ENCODE measurements at places on chromosomes 1 and 21.

DNA sequence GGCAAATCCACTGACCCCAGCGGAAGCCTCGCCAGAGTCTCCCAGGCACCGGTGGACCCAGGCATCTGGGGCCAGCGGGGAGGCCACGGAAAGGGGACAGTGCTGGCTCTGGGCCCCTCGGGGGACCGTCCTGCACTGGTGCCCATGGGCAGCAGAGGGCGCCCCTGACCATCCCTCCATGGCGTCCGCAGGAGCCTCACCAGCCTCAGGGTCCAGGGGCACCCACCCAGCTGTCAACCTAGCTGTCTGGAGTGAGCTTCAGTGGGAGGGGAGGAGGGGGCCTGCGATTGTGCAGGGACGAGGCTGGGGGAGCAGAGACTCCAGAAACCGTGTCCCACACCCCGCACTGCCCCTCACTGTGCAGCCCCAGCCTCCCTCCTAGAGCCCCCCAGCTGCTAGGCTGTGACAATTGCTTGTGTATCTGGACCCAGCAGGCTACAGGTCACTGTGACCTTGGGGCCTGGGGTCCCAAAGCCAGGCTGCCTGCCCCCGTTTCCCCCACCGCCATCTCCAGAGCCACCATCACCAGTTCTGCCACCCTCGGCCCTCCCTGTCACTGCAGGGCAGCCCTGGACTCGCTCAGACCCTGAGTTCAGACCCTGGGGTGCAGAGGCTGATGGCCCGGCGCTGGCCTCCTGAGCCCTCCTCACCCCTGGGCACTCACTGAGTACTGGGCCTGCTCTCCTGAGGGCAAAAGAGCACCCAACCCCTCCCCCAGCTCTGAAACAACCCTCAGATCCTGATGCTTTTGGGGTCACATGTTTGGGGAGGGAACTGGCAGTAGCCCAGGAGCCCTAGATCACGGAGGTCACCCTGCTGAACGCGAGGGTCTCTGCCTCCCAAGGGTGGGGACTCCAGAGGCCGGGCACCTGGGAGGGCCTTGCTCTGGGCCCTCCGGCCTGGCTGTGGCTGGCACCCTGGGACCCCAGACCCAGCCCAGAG is 10.6 kb upstream of the COL6A1 start:
- no peak for DNase-seq

- DNase-seq: no peak
Observed at GRCh38 chr1:150807249-150808023, 624 bp downstream of the CTSK start.

GRCh38 chr1:70405780-70406416 is 5.2 kb upstream of the CTH start:
- DNase-seq: no peak

DNA sequence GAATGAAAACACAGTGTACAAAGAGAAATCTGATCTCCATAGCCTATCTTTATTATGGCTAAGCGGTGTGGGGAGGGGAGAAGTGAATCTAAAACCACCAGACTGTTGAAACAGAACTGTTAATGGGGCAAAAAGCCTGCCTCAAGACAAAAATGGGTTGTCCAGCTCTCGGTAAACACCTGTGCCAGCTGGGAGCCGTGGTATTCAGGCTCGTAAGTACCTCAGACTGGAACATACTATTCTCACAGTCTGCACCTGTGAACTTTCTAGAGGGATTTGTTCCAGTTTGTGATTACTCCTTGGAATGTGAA is 42.7 kb upstream of the ATP1A1 start:
- no peak for DNase-seq

GRCh38 chr1:3625151-3625907 is 514 bp downstream of the TPRG1L start:
- DNase-seq: no peak

GRCh38 chr21:36388096-36388495 is 2.9 kb downstream of the CHAF1B start:
- no peak for DNase-seq

DNA sequence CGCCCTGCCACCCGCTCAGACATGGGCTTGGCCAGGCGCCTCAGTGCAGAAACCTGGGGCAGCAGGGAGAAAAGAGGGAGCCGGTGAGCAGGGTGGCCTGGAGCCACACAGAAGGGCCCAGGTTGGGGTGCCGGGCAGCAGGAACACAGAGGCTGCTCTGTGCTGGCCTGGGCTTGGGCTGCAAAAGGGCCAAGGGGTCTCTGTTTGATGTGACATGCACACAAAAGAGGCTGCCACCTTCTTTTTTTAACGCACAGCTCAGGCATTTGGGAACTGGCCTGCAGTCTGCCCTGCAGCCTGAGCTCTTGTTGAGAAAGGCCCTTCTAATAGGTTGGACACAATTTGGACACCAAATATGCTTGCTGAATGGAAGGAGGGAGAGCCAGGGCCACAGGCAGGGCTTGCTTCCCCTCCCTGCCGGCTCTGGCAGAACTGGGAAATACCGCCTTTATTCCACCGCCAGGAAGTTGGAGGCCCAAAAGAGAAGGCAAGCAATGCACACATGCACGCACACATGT is 32.4 kb downstream of the KIF21B start:
- DNase-seq: no peak

- DNase-seq: peak; percentile 40
Observed at GRCh38 chr21:44375281-44375651, 21.8 kb downstream of the TRPM2 start.

GRCh38 chr1:243623841-243624240 is 226.2 kb downstream of the AKT3 start:
- DNase-seq: no peak

DNA sequence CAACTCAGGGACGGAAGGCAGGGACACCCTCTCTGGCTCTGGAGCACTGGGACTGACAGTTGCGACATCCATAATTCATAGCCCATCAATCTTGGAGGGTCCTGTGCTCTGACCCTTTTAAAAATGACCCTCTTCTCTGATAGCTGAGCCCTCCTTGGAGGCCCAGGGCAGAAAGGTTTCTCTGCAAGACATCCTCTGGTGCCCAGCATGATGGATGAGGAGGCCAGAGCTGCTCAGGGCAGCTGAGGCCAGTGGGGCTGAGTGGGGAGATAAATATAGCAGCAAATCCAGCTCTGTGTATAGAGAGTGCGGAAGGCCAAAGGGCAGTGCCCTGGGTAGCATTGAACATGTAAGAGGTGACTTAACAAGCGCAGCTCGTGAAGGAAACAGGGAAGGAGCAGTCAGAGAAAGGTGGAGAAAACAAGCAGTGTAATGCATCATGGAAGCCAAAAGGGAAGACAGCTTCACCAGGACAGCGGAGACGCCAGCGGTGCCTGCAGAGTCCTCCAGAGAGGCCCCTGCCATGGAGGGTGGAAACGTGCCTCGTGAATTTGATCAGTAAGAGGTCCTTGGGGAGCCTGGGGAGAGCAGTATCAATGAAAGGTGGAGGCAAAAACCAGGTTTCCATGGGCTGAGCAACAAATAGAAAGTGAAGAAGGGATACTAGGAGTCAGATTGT is 50.4 kb upstream of the FMOD start:
- DNase-seq: no peak

- DNase-seq: no peak
Observed at GRCh38 chr1:11782127-11782708, 20.2 kb downstream of the C1orf167 start.

DNA sequence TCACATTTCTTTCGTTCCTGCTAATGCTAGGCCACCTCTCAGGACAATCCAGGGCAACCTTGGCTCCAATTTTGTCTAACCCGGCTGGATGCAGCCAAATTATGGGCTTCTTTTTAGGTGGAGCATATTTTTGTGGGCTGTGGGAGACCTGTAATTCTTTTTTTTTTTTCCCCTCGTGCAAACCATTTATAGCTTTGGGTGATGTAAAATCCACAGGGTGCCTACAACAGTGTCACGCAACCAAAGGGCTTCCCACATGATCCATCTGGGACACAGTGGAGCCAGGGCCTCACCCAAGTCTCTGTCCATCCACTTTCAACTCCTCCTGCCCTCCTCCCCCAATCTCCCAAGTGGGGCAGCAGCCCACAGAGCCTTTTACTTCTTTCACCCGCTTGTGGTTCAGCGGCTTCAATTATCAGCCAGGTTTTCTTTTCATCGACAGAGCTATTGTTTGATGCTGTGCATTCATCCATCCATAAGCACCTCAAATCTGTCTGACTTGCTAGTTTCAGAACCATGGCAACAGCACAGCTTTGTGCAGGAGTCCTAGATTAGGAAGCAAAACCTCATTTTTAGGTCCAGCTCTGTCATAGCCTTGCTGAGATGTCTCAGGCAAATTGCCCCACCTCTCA is 10.0 kb upstream of the OVAAL start:
- DNase-seq: no peak

GRCh38 chr1:8970870-8971337 is 25.2 kb downstream of the CA6 start:
- no peak for DNase-seq

GRCh38 chr1:108537976-108538375 is 21.9 kb upstream of the EEIG2 start:
- DNase-seq: no peak

DNA sequence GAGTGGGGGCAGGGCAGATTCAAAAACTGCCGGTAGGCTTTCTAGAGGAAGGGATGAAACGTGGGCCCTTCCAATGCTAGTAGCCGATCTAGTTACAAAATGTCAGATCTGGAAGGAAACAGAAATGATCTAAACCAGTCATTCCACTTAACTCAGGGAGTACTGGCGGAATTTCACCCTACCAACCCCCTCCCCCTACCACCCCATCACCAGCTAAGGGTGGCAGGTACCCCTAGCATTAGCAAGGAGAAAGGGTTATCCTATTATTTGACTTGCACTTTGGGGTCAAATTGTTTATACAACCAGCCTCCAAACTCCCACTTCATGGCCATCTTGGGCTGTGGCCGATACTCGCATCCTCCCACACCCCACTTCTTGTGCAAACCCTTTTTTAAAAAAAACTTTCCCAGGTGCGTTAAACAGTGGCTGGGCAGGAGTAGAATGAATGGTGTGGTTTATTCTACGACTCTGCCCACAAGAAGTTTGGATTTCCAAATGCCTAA is 644 bp upstream of the MRPL24 start:
- DNase-seq: no peak

DNA sequence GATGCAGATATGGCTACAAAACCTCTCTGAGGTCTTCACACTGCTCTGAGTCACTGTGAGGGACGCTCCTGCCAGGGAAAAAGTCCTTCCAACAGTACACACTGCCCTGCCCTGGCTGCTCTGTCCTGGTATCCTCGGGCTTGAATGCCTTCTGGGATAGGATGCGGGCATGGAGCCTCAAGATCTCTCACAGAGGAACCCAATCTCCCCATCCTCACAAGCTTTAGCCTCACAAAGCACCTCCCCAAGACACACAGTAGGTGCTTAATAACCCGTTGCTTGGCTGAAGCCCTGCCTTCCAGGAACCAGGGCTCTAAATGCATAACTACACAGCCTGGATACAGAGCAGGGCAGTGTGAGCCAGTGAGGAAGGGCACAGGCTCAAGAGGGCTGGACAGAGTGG is 9.2 kb downstream of the RAP1GAP start:
- DNase-seq: no peak

DNA sequence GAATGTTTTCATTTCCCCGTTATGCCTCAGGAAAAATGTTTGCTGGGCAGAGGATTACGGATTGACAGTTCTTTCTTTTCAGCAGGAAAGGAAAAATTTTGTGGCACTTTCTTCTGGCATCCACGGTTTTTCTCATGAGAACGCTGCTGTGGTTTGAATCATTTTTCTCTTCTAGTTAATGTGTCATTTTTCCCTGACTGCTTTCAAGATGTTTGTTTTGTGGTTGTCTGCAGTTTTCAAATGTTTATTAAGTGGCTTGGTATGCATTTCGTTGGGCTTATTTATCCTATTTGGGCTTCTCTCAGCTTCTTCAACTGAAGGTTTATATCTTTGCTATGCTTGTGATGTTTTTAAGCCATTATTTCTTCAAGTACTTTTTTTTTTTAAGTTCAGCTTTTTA is 359.0 kb downstream of the RGS7 start:
- DNase-seq: no peak

DNA sequence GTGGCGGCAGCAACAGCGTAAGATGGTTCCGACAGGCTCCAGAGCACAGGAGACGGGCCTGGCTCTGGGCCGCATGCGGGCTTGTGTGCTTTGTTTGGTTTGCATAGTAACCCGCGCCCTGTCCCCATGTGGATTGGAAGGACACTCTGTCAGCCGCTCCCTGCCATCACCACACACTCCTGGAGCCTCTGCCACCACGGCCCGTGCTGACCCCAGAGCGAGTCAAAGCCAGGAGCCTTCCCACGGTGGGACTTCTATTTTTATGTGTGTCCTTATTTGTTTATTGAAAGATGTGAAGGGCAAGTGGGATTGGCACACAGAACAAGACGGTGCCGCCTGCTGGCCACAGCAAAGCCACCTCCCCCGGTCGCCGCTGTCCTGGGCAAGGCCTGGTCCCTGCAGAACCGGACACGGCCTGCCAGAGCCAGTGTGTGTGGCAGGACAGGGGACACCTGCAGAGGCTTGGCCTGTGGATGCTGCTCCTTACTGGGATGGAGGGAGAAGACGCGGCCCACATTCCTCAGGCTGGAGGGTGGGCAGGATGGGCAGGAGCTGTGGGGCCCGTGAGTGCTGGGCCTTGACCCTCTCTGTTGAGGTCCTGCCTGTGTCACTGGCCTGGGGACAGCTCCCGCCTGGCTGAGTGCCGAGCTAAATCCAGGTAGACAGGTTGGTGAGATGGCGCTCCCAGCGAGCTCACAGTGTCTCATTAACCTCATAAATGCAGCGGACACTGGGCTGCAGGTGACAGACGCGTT is 64.4 kb downstream of the AGPAT3 start:
- no peak for DNase-seq

DNA sequence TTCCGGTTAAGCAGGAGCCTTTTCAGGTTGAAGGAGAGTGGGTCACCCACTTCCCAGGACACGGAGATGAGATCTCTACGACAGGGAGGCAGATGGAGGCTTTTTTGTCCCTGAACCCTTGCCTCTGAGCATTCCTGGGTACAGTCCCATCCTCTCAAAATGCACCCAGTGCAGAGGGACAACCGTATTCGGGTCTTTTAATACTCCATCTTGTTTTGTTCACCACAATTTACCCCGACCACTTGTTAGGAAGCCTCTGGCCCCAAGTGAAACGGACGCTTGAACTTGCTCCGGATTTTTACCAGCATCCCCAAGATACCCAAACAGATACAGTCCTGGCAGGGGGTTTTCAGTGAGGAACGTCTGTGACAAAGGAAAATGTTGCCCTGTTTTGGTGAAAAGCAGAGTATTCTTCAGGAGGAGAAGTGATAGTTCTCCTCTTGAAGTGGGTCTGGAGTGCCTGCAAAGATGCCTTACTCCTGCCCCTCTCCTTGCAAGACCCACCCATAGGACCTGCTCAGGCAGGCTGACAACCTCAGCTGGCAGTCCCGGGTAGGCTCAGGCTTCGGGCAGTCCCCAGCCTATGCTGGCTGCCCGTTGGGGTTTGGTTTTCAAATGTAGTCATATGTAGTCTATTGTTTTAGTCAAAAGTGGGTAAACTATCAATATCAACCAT is 669 bp upstream of the ARL8A start:
- no peak for DNase-seq

DNA sequence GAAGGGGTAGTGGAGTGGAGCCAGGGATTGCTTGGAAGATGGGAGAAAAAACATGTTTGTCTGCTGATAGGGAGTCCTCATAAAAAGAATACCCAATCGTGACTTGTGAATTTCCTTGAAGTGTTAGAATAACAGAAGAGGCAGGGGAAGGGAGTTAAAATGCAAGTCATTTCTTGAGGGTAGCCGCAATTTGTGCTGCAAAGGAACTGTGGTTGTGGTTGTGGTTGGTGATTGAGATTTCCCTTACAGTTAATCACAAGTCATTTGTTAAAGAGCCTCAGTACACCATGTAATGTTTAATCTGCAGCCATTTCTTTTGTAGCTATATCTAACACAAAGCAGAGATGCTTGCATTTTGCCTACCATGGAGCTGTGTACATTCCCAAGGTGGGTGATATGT is 38.5 kb upstream of the EGLN1 start:
- no peak for DNase-seq
